ENCODE measurements at places on chromosomes 12 and 14. TPM values are rescaled to one million over a fixed set of nuclear protein-coding genes. Genes with fewer than 3 reads are reported as not detected.

DNA sequence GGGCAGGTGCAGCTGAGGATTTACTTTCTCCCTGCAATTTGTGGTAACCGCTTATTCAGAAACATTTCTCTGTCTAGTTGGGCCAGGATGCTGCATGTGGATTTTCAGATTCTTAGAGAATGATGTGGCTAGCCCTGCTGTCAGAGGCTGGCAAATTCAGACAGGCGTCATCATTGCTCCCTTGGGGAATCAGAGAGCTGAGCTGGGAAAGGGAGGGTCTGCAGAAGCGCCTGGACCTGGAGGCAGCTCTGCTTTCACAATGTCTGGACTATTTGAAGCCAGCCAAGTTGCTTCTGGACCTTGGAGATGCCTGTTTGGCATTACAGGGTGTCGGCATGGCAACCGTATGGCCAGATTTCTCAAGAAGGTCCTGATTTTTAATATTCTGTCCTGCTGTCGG is 3.4 kb downstream of the GALNT16 start:
- DNase-seq, result peak; percentile 92

GRCh38 chr12:131100031-131100674 is 146.4 kb downstream of the ADGRD1 start:
- no peak for DNase-seq

GRCh38 chr14:68571114-68571591 is 221.7 kb downstream of the ZFP36L1 start:
- DNase-seq, result no peak

DNA sequence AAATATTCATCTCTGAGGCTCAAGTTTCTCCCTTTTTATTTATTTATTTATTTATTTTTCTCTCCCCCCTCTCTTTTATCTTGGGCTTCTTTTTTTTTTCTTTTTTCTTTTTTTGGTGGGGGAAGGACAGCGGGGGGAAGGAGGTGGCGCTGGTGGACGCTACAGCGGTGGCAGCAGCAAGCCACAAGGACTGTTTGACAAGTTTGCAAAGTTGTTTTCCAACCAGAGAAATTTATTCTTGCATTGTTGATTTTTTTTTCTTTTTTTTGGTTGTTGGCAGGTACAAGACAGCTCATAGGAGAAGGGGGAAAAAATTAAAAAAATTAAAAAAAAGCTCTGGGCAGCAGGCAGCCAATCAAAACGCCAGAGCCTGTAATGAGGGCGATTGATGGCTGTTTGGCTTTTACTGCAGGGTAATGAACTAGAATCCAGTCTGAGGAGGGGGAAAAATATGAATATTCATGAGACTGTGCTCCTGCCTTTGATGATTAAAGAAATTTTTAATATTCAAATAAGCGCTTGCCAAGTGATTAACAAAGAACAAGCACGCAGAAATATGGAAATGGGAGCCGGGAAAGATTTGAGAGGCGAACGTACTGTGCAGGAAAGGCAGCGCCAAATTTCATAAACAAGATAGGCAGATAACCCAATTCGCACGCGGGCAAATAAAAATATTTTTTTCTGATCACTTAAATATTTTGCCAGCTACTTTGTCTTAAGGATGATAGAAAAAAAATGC is 36.2 kb downstream of the BCL11B start:
- DNase-seq, result no peak

DNA sequence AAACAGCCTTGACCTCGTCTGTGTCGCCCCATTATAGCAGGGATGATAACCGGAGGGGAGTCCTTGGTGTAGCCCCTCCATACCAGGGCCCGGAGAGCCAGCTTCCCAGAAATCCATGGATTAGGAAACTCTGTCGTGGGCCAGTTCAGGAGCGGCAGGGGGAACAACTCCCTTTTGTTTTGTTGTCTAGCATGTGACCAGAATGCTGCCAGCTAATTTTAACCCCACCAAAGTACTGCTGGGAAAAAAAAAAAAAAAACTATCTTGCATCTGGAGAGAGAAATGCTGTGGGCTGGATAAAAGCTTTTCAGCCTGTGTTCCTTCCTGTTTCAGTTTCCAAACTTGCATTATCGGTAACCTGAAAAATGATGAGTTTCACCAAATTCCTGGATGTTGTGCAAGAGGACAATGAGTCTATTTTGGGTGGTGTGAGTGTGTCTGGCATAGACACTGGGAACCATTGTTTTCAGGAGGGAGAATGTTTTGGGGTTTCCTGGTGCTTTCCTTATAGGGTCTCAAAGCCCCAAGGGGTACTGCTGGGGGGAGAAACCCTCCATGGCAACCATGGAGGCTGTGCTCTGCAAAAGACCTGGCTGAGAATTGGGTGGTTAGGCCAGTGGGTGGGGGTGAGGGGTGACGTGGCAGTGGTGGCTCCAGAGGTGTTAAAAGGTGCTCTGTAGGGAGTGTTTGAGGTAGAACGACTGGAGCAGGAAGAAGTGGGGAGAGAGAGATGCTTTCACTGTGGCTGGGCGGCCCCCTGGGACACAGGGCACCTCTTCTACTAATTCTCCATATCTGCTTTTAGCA is 14.9 kb upstream of the IRF2BPL start:
- DNase-seq, result peak; percentile 94

- no peak for DNase-seq
Measured at GRCh38 chr14:76499399-76499798, 123.5 kb downstream of the ESRRB start.

DNA sequence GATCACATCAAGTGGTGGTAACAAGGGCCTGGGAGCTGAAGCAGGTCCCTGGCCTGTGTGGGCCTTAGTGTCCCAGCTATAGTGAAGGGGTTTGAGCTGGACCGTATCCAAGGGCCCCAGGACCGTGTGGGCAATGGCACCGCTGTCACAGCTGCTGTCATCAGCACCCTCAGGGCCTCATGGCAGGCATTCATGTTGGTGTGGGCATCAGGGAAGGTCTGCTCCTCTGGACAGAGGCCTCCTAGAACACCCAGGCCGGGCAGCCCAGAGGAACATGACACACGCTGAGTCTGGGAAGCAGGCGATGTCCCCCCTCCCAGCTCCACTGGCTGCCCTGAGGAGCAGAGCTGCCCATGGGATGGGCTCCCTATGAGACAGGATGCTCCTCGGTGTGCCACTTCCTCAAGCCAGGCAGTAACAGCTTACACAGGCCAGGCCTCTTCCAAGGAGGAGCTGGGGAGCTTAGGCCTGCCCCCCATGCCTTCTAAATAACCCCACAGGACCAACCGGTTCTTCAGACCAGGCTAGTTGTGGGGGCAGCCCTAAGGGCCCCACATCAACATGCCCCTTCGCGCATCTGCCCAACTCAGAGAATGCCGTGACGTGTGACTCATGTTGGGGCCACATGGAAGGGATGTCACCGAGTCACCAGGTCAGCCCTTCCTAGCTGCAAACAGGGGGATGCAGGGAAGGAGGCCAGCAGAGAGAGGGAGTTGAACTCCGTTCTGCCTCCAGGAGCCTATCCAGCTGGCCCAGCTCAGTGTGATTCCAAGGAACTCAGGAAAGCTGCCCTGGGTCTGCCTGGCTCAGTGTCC is 80.4 kb downstream of the PITPNM2 start:
- DNase-seq, result no peak

GRCh38 chr12:65492998-65493912 is 214.8 kb downstream of the MSRB3 start:
- peak; percentile 13 for DNase-seq

DNA sequence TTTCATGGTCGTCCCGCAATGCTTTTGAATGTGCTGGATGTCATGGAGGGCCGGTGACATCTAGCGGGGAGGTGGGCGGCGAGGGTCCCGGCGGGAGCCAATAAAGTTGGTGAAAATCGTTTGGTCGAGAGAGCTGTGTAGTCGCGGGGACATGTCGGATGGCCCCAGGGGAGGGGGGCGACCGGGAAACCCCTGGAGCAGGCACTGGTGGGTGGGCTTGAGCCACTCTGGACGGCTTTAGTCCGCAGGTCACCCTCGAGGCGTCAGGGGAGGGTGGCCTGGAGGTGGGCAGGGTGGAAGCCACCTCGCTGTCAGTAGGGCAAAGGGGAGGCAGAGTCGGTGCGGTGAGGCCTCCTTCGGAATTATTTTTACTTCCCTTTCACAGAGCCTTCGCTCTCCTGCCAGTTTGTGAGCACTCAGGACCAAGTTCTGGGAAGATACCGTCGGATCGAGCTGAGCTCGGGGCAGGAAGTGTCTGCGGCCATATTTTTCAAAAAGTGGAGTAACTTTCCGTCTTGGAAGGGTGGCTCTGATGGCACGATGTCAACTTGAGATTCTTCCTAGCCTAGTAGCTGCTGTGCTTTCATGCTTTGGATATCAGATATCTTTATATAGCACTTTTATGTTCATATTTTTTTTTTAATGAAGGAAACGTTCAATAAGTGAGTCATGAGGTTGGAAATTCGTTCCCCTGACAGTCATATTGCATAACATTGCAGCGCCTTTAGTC is 28.2 kb downstream of the WBP11 start:
- peak; percentile 80 for DNase-seq

GRCh38 chr12:42338280-42338679 is 12.3 kb downstream of the PPHLN1 start:
- DNase-seq, result no peak

DNA sequence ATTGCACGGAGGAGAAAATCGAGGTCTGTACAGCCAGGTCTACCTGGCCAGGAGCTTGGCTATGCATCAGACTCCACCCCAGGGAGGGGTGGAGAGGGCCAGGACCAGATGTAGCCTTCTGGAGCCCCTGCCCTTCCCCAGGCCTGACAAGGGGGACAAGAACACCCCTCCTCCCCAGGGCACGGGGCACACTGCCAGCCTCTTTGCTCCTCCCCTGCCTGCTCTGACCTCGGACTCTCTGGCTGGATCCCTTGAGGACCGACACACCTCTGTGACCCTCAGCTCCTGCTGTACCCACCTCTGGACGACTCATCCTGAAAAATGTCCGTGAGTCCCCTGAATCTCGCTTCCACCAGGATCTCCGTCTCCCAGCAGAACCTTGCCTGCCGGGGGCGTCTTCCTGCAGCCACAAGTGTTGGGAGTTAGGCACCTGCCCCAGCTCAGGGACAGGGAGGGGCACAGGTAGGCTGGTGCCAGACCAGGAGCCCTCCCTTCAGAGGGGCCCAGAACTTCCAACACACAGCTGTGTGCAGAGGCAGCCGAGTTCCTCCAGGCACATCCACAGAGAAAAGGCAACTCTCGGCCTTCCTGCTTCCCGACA is 21.8 kb downstream of the AHNAK2 start:
- no peak for DNase-seq

DNA sequence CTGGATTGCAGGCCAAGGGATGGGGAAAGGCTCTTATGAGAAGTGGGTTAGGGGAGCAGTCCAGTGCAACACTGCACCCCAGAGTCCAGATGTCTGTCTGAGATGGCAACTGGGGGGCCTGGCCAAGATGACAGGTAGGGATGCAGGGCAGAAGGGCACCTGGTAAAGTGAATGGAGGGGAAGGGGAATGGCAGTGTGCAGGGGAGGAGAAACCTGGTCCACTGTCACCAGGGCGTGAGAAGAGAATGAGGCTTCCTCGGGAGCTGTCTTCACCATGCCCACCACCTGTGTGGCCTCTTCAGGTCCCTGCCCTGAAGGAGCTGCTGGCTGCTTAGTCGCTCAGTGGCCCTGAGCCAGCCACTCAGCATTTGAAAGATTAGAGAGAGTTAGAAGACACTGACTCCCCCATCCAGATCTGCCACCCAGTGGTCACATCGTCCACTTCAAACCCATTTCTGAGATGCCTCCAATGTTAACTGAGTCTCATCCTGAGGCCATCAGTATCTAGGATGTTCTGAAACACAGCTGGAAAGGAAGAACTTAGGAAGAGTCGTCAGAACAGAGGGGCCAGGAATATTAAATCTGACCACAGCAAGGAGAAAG is 57.3 kb downstream of the PLEKHG3 start:
- DNase-seq, result no peak

DNA sequence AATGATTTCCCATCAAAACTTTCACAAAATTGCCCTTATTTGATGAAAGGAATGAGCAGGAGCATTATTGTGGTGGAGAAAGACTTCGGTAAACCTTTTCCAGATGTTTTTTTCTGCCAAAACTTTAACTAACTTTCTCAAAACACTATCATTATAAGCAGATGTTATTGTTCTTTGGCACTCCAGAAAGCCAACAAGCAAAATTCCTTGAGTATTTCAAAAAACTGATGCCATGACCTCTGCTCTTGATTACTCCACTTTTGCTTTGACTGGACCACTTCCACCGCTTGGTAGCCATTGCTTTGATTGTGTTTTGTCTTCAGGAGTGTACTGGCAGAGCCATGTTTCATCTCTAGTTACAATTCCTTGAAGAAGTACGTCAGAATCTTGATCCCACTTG is 29.7 kb upstream of the RAB21 start:
- DNase-seq, result no peak

- peak; percentile 87 for DNase-seq
Measured at GRCh38 chr14:32560209-32560857, 231.2 kb downstream of the AKAP6 start.

DNA sequence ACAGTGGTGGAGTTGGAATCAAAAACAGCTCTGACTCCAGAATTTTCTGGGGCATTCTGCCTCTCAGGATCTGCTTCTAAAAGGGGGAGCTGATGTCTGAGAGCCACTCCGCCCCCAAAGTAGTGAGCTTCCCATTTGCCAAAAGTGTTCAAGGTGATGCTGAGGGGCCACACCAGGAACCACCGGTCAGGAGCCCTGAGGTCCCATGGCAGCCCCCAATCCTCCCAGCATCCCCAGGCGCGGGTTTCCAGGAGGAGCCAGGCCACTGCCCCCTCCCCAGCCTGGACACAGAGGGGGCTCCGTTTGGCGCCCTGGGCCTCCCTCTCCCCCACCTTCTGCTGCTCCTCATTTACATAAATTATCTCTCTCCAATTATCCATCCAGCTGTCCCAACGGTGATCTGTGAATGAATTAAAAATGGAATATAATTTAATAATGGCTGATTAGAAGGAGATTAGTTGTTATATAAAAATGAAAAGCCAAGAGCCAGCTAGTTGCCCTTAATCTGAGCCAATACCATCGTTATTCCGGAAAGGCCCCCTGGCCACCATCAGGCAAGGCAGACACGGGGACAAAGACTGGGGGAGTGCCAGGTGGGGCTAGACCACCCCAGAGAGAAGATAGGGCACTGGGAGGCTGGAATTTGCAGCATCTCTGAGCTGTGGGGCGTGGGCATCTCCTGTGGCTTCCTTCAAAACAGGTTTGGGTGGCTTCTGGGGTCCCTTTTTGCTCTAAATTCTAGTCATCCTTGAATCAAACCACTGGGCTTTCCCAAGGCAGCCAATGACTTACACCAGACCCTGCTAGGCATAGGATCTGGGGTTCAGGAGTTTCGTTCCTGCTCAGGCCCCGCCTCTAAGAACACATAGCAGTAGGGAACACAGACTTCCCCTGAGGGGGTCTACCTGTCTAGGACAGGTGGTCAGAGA is 19.7 kb upstream of the VSX2 start:
- no peak for DNase-seq

GRCh38 chr14:38357557-38357956 is 101.7 kb upstream of the CLEC14A start:
- DNase-seq, result peak; percentile 90

ART4 gene
- total RNA-seq, result not detected

HNF1A gene
- total RNA-seq, result not detected

FAM186B gene
- total RNA-seq, result 0.51 TPM

GALNT9 gene
- total RNA-seq, result 0.51 TPM

M6PR gene
- 338 TPM for total RNA-seq

CDH24 gene
- total RNA-seq, result 5.6 TPM

KERA gene
- not detected for total RNA-seq

HCAR3 gene
- under 0.01 TPM for total RNA-seq

Measured in fibroblast of lung (primary cell).